ENCODE measurements at places on chromosomes 7 and 10.

- no peak for DNase-seq
These were observed 173.2 kb downstream of the PHTF2 start for GRCh38 chr7:77971726-77972125.

DNA sequence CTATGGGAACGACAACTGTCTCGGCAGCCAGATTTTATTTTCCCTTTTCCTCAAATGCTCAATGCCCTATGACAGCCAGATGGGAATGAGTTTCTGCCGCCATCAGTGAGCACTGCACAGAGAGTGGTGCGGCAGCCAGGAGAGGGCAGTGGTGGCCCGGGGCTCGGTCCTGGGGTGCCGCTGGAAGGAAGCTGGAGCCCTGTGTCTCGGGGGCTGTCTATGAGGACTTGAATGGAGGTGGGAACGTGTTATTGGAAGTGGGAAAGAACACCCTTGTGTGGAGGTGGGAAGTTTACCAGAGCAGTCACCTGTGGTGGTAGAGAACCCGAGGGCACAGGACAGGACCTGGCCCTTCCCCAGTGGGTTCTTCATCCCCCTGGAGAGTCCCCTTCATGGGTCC, 35.8 kb downstream of the JAKMIP3 start:
- DNase-seq = no peak

- no peak for DNase-seq
These were observed 42.6 kb downstream of the HOXA1 start for GRCh38 chr7:27053153-27053552.

DNA sequence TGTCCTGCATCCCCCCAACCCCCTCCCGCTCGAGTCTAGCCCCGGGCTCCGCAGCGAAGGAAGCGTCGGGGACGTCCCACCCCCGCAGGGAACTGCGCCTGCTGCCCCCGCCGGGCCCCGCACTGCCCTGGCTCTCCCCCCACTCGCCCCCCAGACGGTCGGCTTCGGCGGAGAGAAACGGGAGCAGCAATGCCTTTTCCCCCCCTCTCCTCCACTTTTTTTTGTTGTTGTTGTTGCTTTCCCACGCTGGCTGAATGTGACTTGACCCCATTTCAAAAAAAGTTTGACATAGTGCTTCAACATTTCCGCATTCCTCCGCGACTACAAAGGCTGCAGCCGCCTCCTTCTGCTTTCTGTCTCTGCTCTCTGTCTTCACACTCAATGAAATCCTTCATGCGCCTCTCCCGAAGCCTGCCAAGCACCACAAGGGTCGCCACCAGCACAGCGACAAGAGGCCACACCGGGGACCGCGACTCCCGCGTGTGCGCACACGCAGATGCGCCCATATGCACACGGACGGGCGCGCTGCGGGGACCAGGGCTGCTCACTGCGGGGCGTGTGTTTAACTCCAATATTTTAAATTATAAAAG, 1.0 kb downstream of the CDK6 start:
- DNase-seq = no peak

DNA sequence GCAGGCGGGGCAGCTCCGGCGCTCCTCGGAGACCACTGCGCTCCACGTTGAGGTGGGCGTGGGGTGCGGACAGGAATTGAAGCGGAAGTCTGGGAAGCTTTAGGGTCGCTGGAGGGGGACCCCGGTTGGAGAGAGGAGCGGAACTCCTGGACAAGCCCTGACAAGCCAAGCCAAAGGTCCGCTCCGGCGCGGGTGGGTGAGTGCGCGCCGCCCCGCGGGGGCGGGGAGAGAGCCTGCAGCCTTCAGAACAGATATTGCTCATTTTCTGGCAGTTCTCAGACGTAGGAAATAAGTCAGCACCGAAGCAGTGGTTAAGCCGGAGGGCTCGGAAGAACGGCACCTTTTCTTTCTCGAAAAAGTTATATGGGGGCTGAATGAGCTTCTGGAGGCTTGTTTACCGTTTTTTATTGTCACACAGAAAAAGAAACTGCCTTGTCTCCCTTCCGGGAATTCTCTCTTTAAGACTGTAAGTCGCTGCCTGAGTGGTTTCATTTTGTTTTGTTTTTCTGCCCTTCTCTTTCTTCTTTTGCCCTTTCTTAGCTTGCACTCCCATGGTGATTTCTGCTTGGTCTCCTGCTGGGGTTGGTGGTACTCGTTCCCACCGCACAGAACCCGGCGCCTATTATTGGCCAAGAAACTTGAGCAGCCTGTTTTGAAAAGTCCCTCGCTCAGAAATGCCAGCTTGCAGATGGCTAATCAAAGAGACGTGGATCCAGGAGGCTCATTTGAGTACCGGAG, 732 bp downstream of the FAS start:
- DNase-seq = no peak

DNA sequence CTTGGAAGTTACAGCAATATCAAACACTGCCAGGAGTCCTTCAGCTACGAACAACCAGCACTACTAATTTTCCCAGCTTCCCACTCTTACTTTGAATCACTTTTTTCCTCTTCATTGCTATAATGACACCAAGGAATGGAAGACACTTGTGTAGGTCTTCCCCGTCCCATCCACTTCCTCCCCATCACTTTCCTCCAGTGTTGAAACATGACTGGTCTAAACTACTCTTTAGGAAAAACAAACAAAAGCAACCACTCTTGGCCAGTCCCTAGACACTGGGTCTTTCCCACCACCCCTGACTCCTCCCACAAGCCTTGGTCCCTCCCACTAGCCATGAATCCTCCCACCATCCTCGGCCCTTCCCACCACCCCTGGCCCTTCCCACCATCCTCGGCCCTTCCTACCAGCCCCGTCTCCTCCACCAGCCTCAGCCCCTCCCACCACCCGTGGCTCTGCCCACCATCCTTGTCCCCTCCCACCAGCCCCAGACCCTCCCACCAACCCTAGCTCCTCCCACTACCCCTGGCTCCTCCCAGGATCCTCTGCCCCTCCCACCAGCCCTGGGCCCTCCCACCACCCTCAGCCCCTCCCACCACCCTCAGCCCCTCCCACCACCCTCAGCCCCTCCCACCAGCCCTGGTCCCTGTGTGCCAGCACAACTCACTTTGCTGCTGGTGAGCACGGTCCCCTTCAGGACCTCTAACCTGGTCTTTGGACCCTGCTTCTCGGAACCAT, 68.5 kb downstream of the CXCL12 start:
- DNase-seq = no peak

GRCh38 chr10:60384708-60385398, 4.8 kb downstream of the ANK3 start:
- DNase-seq = no peak

DNA sequence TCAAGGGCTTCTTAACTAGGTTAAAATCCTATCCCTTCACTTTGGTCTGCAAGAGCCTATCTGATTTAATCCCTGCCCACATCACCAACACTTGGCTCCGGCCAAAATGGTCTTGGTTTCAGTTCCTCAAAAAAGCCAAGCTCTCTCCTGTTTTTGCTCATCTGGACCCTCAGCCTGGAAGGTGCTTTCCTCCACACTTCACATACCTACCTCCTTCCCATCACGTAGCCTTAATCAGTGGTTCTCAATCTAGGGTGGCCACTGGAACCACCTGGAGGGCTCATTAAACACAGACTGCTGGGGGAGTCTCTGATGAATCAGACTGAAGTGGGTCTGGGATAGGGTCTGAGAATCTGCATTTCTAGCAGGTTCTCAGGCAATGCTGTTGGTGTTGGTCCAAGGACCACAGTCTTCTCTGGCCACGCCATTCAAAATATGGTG, 227.0 kb upstream of the AOAH start:
- DNase-seq = no peak

GRCh38 chr10:95815701-95816240, 59.8 kb downstream of the ENTPD1 start:
- DNase-seq = no peak

- DNase-seq = no peak
These were observed 540.3 kb upstream of the GALNT17 start for GRCh38 chr7:70591643-70592042.

GRCh38 chr10:63064706-63065105, 68.4 kb upstream of the NRBF2 start:
- DNase-seq = no peak

- no peak for DNase-seq
These were observed 28.8 kb downstream of the CALML3 start for GRCh38 chr10:5553400-5554170.

- no peak for DNase-seq
These were observed 25.9 kb downstream of the TAX1BP1 start for GRCh38 chr7:27765841-27766240.

GRCh38 chr10:121710971-121711370, 112.7 kb upstream of the FGFR2 start:
- DNase-seq = no peak

- DNase-seq = no peak
These were observed 2.7 kb downstream of the BICC1 start for GRCh38 chr10:58515291-58515941.

DNA sequence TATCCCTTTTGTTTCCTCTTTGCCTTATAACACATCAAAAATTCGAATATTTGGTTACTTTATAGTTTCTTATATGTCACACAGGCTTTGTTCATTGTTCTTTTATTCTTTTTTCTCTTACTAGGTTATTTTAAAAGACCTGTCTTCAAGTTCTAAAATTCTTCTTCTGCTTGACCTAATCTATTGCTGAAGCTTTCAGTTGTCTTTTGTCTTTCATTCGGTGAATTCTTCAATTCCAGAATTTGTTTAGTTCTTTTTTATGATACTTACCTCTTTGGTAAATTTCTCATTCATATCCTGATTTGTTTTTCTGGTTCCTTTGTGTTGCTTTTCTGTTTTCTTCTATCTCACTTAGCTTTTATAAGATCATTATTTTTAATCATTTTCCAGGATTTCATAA, 188.4 kb downstream of the ZEB1 start:
- no peak for DNase-seq

GRCh38 chr7:99005776-99006175, 127.4 kb downstream of the TRRAP start:
- DNase-seq = no peak

DNA sequence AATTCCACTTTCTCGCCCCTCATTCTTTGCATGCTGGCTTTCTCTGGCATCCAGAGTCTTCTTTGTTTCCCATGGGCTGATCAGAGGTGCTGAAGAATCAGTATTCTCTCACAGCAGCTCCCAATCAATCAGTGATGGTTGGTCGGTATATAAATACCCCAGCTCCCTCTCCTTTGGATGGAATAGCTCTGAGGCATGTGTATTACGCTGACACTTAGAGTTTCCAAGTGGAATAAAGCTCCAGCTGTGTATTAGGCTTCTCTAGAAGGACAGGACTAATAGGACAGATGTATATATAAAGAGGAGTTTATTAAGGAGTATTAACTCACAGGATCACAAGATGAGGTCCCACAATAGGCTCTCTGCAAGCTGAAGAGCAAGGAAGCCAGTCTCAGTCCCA, 218.3 kb upstream of the GRB10 start:
- no peak for DNase-seq

GRCh38 chr10:106826716-106827115, 337.8 kb downstream of the SORCS1 start:
- no peak for DNase-seq

DNA sequence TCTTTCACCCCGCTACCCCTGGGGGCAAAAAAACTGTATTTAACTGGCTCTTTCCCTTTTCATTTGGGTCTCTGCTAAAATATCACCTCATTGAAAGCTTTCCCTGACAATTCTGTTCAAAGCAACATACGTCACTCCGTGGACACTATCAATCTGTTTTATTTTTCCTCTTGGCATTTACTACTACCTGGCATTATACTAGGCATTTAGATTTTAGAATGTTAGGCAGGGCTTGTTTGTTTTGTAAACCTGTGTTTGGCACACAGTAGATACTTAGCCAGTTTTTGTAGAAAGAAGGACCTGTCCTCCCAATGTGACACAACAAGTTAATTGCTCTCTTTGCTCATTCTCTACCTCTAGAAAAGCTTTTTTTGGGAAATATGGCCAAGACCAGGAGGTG, 26.5 kb upstream of the PDK4 start:
- DNase-seq = no peak

- DNase-seq = no peak
These were observed 47.2 kb downstream of the SORBS1 start for GRCh38 chr10:95513941-95514392.

GRCh38 chr7:151817981-151818673, 58.8 kb downstream of the PRKAG2 start:
- DNase-seq = no peak

DNA sequence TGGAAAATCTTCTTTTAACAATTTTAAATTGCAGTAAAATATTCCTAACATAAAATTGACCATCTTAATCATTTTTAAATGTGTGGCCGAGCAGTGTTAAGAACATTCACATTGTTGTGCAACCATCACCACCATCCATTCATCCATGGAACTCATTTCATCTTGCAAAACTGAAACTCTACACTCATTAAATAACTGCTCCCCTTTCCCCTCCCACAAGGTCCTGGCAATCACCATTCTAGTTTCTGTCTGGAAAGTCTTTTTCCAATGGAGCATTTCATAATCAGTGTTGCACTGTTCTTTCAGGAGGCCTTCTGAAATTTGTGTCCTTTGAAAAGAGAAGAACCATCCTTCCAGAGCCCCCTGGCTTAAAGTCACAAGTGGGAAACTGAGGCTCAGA, 233.1 kb downstream of the PLXNA4 start:
- DNase-seq = no peak

GRCh38 chr10:22792161-22792560, 77.8 kb upstream of the PIP4K2A start:
- no peak for DNase-seq

DNA sequence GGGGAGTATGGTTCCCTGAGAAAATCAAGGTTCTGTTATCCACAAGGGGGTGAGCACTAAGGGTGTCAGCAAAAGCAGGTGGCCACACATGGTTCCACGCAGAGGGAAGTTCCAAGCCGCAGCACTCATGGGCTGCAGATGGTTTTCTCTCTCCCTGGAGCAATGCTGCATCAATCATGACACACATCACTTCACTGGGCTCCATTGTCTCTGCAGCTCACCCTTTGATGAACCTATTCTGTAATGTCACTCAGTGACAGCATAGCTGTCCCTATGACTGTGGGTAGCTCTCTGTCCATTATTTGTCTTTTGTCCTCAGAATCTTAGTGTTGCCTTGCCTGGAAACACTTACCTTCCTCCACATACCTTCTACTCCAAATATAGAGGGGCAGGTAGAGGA, 34.8 kb downstream of the LRRC18 start:
- no peak for DNase-seq

DNA sequence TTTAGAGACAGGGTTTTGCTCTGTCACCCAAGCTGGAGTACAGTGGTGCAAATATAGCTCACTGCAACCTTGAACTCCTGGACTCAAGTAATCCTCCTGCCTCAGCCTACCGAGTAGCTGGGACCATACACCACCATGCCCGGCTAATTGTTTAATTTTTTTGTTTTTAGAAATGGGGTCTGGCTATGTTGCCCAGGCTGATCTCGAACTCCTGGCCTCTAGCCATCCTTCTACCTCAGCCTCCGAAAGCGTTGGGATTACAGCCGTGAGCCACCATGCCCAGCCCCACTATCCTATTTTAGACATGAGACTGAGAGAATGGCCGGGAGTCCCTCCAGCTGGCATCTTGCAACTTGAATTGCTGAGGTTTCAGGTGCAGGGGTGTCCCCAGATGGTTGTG, 39.4 kb downstream of the KCTD7 start:
- no peak for DNase-seq

- no peak for DNase-seq
These were observed 221.7 kb downstream of the ZWINT start for GRCh38 chr10:56139405-56139804.

GRCh38 chr10:1203216-1203615, 147.0 kb downstream of the WDR37 start:
- no peak for DNase-seq
